ENCODE measurements at places on chromosomes 7 and 10.

- peak; percentile 29 for DNase-seq
Measured at GRCh38 chr10:114172776-114173602, 1.0 kb downstream of the CCDC186 start.

- no peak for DNase-seq
Measured at GRCh38 chr7:108643136-108643535, 73.5 kb downstream of the DNAJB9 start.

DNA sequence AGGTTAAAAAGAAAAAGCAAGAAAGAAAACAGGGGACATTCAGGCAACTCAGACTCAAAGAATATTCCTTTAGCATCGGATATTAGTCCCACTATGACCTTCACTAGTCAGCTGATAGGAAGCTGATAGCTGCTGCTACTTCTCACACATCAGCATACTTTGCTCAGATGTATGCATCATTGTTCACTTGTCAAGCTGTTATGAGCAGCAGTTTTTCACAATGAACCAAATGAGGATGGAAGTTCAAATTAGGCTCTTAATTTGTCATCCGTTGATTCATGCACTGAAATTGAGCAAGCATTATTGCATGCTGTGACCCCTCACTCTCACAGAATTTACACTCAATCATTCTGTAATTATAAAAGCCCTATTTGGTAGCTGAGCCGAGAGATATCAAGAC, 257.7 kb downstream of the SNX13 start:
- peak; percentile 53 for DNase-seq

GRCh38 chr10:100510533-100511308, 8.9 kb downstream of the SEC31B start:
- DNase-seq, result no peak

GRCh38 chr10:68135922-68136792, 26.9 kb downstream of the MYPN start:
- DNase-seq, result peak; percentile 95

- peak; percentile 47 for DNase-seq
Measured at GRCh38 chr7:131931370-131931769, 374.9 kb upstream of the PODXL start.

DNA sequence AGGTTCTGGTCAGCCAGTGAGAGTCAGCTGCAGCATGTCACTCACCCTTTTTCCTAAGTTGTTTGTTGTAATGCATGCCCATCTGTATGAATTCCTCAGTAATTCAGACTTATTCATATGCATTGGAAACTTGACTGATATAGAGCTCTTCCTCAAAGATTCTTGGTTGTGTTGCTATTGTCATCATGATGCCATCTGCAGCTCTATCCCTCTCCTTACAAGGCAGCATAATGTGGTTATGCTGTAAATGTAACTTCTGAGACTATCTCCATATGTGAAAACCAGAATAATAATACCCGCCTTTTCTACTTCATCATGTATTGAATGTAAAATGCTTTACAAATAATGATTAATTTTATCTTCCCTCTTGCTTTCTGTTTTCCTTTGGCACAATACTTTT, 252.6 kb upstream of the MTPN start:
- no peak for DNase-seq

DNA sequence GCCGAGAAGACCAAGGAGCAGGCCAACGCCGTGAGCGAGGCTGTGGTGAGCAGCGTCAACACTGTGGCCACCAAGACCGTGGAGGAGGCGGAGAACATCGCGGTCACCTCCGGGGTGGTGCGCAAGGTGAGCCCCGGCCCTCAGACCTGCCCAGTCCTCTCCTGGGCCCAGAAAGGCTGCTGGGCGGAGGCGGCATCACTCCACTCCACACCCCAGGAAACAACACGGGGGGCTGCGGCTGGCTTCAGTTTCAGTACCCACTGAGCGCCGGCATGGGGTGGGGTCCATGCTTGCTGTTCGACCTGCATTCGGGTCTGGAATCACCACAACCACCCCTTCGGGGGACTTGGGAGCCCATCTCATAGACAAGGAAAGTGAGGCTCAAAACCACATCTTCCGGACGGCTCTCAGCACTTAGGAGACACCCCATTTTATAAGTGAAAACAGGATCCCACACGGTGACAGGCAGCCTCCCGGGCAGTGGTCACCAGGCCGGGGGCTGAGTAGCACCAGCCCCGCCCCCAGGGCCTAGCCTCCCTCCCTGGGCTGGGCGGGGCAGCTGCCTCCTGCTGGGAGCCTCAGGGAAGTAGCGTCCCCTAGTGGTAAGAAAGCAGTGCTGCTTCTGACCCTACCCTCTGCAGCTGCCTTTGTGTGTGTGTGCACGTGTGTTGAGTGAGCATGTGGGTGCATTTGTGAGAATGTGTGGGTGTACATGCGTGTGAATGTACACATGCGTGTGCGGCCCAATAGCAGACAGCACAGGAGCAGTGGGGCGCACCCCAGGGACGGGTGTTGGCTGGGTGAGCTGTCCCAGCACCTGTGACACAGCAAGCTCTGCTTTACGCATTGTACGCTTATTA, 1.8 kb downstream of the SNCG start:
- peak; percentile 84 for DNase-seq

DNA sequence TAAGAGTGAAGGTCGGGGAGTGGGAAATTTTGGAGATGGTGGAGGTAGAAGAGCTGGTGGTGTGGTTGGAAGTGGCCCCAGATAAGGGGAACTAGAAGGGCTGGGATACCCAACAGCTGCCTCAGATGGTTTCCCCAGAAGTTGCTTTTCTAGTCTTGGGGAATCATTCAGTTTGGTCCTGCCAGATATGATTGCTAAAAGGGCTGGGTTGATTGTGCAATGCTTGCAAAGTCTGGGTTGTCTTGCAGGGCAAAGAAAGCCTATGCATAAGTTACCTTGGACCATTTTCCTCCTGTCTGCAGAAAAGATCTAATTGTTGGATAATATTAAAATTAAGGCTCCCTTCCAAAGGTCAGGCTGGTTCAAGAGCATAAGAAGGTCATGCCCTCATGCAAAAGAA, 213.8 kb upstream of the ZNF804B start:
- DNase-seq, result no peak

- DNase-seq, result peak; percentile 93
Measured at GRCh38 chr10:598415-599170, 90.9 kb downstream of the DIP2C start.

DNA sequence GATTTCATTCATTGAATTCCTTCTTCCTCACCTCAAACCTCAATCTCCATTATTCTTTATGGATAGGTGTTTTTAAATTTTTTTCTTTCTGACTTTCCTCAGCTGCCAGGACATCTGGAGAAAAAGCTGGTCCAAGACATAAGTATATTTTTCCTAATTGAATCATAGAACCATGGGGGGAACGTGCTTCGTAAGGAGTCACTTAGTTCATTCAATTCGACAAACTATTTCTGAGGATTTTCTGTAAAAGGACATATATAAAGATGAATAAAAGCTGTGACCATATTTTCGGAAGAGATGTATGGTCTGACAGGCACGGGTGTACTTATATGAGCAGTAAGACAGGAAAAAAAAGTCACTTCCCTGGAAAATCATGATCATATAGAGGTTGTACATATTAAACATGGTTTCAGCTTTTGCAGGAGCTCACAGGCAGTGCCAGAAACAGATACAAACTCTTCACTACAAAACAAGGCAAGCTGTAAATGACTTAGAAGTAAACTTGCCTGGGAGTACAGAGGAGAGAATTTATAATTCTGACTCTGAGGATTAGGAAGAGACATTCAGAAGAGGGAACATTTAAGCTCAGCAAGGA, 88.2 kb upstream of the EGR2 start:
- DNase-seq, result no peak

GRCh38 chr10:128626397-128627000, 500.3 kb upstream of the MKI67 start:
- no peak for DNase-seq

GRCh38 chr7:139080905-139081304, 28.6 kb downstream of the ZC3HAV1 start:
- no peak for DNase-seq

DNA sequence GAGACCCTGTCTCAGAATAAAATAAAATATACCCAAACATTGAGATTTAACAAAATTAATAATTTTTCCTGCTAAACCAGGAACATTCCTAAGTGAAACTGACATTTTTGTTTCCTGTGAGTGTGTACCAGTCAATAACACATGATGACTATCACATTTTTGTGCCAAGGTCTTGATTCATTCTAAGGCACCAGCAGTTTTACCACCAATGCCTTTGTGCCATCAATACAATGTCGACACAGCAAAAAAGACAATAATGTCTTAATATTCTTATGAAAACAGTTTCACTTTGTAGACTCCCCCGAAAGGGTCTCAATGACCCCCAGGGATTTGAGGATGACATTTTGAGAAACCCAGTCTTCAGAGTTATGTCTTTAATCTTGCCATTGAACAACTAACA, 7.2 kb upstream of the CADPS2 start:
- no peak for DNase-seq

- DNase-seq, result no peak
Measured at GRCh38 chr7:54111814-54112511, 430.2 kb upstream of the VSTM2A start.

DNA sequence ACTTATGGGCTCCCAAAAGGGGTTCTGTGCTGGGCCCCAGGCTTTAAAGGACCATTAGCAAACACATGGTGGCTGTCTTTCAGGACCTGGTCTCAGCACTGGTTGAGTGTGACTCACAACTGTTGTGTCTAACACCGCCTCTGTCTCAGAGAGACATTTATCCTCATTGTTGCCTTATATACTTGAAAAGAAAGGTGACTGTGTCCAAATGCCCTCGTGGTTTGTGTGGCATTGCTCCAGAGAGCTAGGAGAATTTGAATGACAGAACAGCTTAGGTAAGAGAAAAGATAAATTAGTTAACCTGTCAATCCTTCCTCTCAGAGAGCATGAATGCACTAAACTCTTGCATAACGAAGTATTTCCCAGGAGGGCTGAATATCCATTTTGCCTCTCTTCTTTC, 14.5 kb upstream of the FAM13C start:
- DNase-seq, result no peak

DNA sequence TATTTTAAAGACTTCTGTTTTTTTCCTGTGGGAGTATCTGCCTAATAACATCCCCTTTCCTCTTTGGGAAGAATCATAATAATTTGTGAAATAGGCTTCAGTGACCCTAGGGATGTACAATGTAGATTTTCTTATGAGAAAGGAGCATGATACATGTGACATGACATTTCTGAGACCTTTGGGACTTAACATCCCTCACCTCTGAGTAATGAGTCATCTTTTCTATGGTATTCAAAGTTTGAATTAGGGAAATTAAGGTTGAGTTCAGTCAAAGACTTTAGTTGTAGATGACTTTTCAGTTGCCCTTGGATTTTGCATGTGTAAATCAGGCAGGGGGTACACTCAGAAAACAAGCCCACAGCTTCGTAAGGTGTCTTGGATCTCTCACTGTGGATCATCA, 14.3 kb downstream of the GRK5 start:
- DNase-seq, result no peak
